ENCODE measurements at places on chromosomes 5 and 9.

DNA sequence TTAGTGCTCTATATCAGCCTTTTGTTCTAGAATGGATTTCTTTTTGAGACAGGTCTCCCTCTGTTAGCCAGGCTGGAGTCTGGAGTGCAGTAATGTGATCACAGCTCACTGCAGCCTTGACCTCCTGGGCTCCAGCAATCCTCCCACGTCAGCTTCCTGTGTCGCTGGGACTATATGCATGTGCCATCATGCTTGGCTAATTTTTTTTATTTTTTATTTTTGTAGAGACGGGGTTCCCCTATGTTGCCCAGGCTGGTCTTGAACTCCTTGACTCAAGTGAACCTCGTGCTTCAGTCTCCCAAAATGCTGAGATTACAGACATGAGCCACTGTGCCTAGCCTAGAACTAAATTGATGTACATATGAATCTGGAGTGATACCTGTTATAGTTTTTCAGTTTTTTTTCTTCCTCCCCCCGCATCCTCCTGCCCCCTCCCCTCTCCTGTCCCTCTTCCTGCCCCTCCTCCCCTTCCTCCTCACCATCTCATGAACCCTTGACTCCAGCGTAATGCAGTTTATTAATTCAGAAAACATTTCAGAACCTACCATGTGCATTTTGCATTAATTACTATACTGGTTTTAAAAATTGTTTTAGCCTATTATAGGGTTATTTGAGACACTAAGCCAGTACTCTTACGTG is 37.4 kb upstream of the TNFAIP8 start:
- no peak for DNase-seq

DNA sequence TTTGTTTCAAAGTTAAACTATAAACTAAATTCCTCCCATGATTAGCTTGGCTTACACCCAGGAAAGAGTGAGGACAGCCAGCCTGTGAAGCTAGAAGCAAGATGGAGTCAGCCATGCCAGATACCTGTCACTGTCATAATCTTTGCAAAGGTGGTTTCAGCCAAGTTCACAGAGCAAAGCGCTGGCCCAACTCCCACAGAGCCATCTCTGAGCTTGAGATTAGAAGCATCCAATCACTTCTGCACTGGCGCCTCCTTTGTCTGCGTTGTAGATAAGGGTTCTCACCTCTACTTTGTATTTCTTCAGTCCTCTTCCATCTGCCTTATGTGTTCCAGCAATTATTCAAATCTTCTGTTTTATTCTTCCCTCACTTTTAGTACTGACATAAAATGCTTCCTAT is 119.4 kb upstream of the ACO1 start:
- no peak for DNase-seq

DNA sequence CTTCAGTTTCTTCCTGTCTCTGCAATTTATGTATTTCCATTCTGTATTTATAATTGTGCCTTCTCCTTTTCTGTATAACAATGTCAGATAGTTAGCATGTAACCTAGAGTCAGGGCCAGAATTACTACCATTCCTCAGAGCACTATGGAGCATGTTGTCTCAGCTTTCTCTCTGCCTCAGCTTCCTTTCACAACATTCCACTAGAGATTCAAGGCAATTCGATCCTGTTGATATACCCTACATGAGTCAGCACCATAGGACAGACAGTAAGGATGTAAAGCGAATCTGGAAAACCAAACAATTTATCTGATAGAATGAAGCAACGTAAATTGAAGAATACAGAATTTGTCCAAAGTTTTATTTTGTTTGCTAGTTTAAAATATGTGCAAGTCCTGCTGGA is 728.3 kb upstream of the SEMA6A start:
- DNase-seq = no peak

GRCh38 chr5:2740051-2740875 is 11.2 kb downstream of the IRX2 start:
- DNase-seq = no peak

- DNase-seq = no peak
These were observed 3.8 kb downstream of the TCOF1 start for GRCh38 chr5:150361301-150361700.

DNA sequence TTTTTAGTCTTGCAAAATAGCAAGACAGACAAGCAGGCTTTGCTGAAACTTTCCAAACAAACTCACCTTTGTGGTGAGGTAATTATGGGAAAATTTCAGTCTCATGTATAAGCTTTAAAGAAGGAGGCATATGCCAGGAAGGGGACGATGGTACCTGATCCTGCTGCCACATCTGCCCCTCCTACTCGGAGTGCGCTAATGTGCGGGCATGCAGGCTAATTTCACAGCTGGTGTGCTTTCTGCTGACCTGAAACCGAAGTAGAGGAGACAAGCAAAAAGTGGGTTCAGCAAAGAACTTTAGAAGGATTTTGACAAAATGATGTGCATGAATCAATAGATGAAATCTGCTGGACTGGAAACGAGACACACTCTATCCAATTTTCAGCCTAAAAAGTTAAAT is 117.1 kb upstream of the IRX4 start:
- no peak for DNase-seq

GRCh38 chr9:98255061-98255577 is 330 bp downstream of the TBC1D2 start:
- no peak for DNase-seq

DNA sequence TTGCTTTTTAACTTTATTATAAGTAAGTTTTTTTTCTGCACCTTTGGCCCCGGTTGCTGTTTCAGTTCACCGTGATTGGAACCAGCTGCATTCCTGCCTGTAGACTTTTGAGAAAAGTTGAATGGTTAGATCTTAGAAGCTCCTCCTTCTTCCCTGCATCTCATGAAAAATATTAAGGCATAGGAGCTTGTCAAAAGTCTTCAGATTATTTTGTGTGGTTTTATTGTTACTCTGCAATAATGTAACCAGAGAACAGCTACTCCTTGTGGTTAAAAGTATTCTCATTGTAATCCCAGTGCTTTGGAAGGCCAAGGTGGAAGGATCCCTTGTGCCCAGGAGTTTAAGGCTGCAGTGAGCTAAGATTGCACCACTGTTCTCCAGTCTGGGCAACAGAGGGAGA is 3.3 kb upstream of the SLC2A8 start:
- no peak for DNase-seq

- DNase-seq = no peak
These were observed 456.3 kb downstream of the HINT1 start for GRCh38 chr5:130708754-130709153.

GRCh38 chr5:151493665-151494064 is 46.3 kb downstream of the SLC36A1 start:
- no peak for DNase-seq

DNA sequence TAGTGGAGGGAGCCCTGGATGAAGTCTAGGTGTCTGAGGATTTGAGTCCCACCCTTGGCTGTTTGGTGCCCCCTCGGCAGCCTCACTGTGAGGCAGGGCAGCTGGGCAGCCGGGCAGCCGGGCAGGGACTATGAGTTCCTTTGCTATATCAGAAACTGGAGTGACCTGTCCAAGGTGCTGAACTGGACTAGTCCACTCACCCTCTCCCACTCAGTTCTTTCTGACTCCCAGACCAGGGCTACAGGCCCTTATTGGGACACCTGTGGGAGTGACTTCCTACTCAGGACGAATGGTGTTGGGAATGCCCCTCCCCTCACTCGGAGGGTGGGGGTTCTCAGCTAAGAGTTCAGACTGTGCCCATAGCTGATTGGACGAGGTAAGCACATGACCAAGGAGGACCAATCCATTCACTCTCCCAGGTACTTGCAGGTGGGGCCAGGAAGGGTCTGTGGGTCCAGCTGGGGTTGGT is 34.1 kb upstream of the RAPGEF1 start:
- DNase-seq = no peak

DNA sequence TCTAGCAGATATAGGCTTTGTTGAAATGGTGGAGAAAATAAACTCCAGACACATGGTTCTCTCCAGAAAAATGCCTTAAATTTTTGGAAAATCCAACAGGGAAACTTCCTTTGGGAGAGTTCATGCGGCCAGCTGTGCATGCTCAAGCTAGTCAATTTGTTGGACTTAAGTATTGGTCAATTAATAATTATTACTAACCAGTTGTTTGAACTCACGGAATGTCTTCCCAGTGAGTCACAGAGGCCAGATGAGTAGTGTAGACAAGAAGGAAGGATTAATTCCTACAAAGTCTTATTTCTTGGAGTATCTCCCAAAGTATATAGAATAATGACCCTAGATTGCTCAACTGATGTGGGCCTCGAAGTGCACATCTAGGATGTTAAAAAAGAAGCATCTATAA is 103.6 kb downstream of the MACIR start:
- no peak for DNase-seq

GRCh38 chr5:148458036-148458888 is 74.5 kb downstream of the FBXO38 start:
- DNase-seq = no peak

- DNase-seq = no peak
These were observed 6.2 kb upstream of the LIFR start for GRCh38 chr5:38562444-38563210.

DNA sequence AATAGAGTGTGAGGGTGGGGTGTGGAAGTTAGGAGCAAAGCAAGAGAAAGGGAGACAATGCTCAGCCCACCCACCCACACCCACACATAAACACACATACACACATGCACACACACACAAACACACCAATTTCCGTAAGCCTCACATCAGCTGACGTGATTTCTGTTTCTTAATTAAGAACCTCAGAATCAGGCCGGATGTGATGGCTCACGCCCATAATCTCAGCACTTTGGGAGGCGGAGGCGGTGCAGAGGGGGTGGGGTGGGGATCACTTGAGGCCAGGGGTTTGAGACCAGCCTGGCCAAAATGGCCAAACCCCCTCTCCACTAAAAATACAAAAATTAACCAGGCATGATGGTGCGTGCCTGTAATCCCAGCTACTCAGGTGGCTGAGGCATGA is 26.4 kb upstream of the PIK3R1 start:
- DNase-seq = no peak

DNA sequence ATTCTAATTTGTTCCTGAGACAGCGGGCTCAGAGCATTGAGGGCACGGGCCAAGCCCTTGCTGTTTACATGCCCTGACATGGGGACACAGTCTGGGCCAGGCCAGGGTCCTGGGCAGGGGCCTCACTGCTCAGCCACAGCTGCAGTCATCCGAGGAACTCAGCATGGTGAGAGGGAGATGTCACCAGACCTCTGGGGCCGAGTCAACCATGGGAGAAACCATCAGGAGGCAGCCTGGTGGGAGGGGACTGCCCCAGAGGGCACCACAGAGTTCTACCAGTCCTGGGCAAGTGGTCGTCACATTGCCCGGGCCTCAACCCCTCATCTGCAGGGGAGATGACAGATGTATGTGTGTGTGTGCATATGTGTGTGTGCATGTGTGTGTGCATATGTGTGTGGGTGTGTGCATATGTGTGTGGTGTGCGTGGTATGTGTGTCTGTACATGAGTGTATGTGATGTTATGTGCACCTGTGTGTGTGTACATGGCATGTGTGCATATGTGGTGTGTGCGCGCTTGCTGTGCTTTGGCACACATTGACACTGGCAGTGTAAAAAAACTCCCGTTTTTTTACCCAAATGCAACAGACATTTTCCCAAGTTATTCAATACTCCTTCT is 42.4 kb upstream of the TMEM250 start:
- DNase-seq = no peak

DNA sequence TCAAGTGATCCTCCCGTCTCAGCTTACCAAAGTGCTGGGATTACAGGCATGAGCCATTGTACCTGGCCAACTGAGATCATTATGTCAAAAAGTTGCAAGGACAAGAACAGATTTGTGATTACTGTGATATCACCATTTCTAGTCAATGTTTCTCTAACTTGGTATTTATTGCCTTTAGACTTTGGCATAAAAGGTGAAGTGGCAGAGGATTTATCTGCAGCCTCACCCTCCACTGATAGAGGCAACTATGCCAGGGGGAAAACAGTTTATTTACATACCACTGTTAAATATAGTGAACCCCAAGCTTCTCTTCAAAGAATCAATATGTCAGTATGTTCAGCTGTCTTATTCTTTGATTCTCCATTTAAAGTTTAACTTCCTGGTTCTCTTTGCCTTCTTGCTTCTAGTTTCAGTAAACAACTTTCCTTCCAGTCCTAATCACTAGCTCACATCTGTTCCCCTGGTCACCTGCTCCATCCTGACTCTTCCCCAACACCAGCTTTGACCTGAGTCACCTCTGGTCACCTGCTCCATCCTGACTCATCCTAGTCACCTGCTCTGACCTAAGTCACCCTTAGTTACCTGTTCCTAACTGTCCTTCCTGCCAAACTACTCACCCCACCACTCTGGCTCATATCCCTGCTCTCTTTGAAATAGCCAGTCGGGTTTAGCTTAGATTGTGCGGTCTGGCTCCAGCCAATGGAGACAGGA is 29.9 kb downstream of the SEMA6A start:
- no peak for DNase-seq

DNA sequence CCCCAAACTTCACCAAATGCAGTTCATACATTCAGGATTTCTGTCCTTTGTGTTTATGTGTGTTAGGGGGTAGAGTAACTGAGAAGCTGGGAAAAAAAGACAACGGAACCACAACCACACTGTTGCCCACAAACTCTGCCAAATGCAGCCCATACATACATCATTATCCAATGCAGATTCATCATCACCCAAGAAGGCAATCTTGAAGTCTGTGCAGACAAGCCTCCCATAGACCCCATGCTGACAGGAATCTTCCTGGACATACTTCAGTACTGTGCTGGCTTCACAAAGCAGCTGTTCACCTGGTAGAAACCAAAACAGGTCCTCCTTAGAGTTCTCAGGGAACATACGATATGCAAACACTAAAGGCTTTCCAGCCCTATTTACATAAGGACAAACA is 38.9 kb downstream of the MTMR12 start:
- no peak for DNase-seq

- no peak for DNase-seq
These were observed 108.9 kb downstream of the IZUMO3 start for GRCh38 chr9:24436761-24437160.

DNA sequence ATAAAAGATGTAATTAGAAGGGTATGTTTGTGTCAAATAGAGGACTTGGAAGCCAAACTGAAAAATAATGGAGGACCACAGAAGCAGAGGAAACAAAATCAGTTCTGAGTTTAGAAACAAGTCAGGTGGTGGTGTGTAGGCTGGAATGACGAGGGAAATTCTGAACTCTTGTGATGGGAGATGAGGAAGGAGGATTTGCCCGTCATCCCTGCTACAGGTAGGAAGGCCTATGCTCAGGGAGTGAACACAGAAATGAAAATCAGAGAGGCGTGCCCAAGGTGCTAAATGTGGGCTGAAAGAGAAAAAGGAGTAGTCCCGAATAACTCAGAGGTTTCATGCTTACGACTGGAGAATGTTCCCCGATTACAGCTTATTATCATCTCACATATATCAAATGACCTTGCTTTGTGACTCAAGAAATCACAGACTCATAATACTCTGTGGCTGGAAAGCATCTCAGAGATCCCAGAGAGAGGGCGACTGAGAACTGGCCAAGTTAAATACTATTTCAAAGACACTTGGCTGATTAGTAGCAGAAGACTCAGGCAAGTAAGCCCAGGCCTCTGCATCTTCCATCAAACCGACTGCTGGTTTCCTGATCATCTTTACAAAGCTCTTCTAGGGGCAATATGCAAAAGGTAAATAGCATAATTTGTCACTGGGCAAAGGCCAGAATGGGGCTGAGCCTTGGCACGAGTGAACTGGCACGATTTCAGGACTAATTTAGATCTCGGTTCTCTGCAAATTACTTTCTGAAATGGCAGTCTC is 126.0 kb downstream of the SUSD1 start:
- DNase-seq = no peak

GRCh38 chr5:129912601-129913255 is 8.5 kb downstream of the CHSY3 start:
- DNase-seq = no peak

- DNase-seq = no peak
These were observed 761.2 kb downstream of the TAF11L14 start for GRCh38 chr5:18395126-18396110.

GRCh38 chr5:143699121-143699520 is 112.8 kb upstream of the HMHB1 start:
- no peak for DNase-seq

- no peak for DNase-seq
These were observed 148.5 kb upstream of the OTULINL start for GRCh38 chr5:14432931-14433589.

All from NCI-H1694 (cell line).